Central memory CD8-positive, alpha-beta T cell (primary cell): ENCODE measurements at places on chromosomes 1 and 21.

DNA sequence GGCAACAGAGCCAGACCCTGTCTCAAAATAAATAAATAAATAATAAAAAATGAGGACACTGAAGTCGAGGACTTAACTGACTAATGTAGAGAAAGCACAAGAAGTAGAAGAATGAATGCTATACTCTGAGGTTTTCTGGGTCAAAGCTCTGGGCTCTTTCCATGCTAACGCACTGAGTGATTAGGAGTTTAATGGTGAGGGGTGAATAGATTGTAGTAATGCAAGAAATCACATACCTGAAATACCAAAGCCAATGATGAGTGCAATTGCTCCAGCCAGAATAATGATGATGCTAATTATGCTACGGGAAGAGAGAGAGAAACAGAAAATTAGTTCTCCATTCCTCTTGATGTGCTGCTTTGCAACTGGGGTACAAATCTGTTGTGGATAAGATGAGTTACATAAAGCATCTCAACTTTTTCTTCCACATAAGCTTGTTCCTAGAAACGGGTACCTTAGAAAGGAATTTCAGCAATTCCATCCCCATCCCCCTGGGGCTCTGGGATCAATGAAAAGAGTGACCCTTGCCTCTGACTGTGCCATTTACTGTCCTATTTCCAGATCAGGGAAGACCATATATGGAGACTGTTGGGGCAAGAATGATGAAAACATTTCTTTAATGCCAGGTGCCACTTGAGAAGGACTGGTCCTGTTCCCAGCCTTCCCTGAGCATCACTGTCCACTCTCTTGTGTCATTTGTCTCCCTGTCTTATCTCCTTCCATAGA lies 40.7 kb downstream of the VTCN1 start:
- no peaks in the 10 kb centered on the region for H3K36me3 ChIP-seq
- no peak overlapping the region for H3K27ac ChIP-seq
- H3K4me3 ChIP-seq = no peak overlapping the region
- peaks cover 15% of the 10 kb centered on the region for H3K27me3 ChIP-seq
- no peaks in the 10 kb centered on the region for H3K4me1 ChIP-seq

- H3K27ac ChIP-seq = no peak overlapping the region
- H3K4me3 ChIP-seq = no peak overlapping the region
- H3K27me3 ChIP-seq = peaks cover 16% of the 10 kb centered on the region
- no peaks in the 10 kb centered on the region for H3K4me1 ChIP-seq
- H3K36me3 ChIP-seq = peaks cover 2% of the 10 kb centered on the region
- DNase-seq = no peak
These were observed 9.6 kb upstream of the POU2F1 start for GRCh38 chr1:167210966-167211674.

GRCh38 chr1:91121366-91121765 lies 99.5 kb upstream of the ZNF644 start:
- no peak for DNase-seq
- no peaks in the 10 kb centered on the region for H3K36me3 ChIP-seq
- no peaks in the 10 kb centered on the region for H3K27me3 ChIP-seq
- H3K4me3 ChIP-seq = no peak overlapping the region
- H3K4me1 ChIP-seq = peaks cover 39% of the 10 kb centered on the region

DNA sequence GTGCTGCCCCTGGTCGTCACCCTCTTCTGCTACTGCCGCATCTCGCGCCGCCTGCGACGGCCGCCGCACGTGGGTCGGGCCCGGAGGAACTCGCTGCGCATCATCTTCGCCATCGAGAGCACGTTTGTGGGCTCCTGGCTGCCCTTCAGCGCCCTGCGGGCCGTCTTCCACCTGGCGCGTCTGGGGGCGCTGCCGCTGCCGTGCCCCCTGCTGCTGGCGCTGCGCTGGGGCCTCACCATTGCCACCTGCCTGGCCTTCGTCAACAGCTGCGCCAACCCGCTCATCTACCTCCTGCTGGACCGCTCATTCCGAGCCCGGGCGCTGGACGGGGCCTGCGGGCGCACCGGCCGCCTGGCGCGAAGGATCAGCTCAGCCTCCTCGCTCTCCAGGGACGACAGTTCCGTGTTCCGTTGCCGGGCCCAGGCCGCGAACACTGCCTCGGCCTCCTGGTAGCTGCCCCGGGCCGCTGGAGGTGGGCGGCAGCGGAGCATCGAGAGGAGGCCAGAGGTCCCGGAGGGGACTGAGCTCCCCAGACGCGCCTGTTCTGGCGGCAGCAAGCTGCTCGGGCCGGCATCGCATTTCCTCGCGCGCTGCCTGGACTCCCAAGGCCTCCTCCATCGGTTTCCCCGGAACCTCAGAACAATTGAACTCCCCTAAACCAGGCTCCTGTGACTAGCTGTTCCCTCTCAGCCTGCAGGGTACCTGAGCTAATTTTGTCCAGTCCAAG lies 1.1 kb downstream of the GPR25 start:
- H3K4me1 ChIP-seq = peaks cover 47% of the 10 kb centered on the region
- peaks cover 2% of the 10 kb centered on the region for H3K36me3 ChIP-seq
- H3K4me3 ChIP-seq = peak overlapping the region; percentile 62
- no peak for DNase-seq
- H3K27me3 ChIP-seq = peaks cover 27% of the 10 kb centered on the region
- no peak overlapping the region for H3K27ac ChIP-seq

- H3K27ac ChIP-seq = no peak overlapping the region
- no peak for DNase-seq
- no peak overlapping the region for H3K4me3 ChIP-seq
- peaks cover 8% of the 10 kb centered on the region for H3K27me3 ChIP-seq
- peaks cover 2% of the 10 kb centered on the region for H3K36me3 ChIP-seq
- no peaks in the 10 kb centered on the region for H3K4me1 ChIP-seq
These were observed 8.5 kb downstream of the EPHA2 start for GRCh38 chr1:16147156-16147926.

DNA sequence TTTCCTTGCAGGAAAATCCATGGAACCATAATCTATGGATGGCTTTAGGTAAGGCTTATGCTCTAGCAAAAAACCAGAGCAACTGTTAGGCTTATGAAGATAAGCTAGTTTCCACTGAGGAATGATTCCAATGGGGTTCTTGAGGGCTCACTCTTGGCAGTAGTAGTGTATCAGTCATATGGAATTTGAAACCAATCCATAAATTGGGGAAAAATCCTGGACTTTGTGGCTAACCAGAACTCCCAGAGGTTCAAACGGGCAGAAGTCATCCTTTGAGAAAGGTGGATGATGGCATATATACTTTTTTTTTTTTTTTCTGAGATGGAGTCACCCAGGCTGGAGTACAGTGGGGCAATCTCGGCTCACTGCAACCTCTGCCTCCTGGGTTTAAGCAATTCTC lies 54.2 kb upstream of the ATF3 start:
- peaks cover 2% of the 10 kb centered on the region for H3K36me3 ChIP-seq
- peaks cover 38% of the 10 kb centered on the region for H3K27me3 ChIP-seq
- DNase-seq = no peak
- no peak overlapping the region for H3K27ac ChIP-seq

GRCh38 chr1:51990478-51990965 lies at the start of gene RAB3B:
Gene RAB3B (minus strand): TSS chr1:51990700. CDS start chr1:51977117, 13,583 bp downstream.
- peak within 1 kb of the TSS; percentile 68 for H3K27ac ChIP-seq
- DNase-seq = peak; percentile 52
- peaks cover 8% of the 10 kb centered on the region for H3K36me3 ChIP-seq
- peaks cover 17% of the 10 kb centered on the region for H3K4me1 ChIP-seq
- H3K27me3 ChIP-seq = peaks cover 38% of the 10 kb centered on the region
- peak within 1 kb of the TSS; percentile 85 for H3K4me3 ChIP-seq

GRCh38 chr1:205787287-205787916 lies 12.1 kb upstream of the RAB29 start:
- peaks cover 5% of the 10 kb centered on the region for H3K4me1 ChIP-seq
- peaks cover 1% of the 10 kb centered on the region for H3K36me3 ChIP-seq
- no peak overlapping the region for H3K4me3 ChIP-seq
- H3K27ac ChIP-seq = no peak overlapping the region
- no peaks in the 10 kb centered on the region for H3K27me3 ChIP-seq

GRCh38 chr1:47189844-47190508 lies at the start of gene PDZK1IP1:
Gene PDZK1IP1 (minus strand): TSS chr1:47190036. CDS start chr1:47189932, 104 bp downstream.
- peaks cover 7% of the 10 kb centered on the region for H3K4me1 ChIP-seq
- no peak within 1 kb of the TSS for H3K27ac ChIP-seq
- peaks cover 15% of the 10 kb centered on the region for H3K27me3 ChIP-seq
- peaks cover 2% of the 10 kb centered on the region for H3K36me3 ChIP-seq

- H3K36me3 ChIP-seq = no peaks in the 10 kb centered on the region
- H3K4me3 ChIP-seq = no peak overlapping the region
- H3K27me3 ChIP-seq = no peaks in the 10 kb centered on the region
- no peak for DNase-seq
- H3K27ac ChIP-seq = no peak overlapping the region
These were observed 178.9 kb upstream of the IVNS1ABP start for GRCh38 chr1:185495898-185496297.

- H3K27ac ChIP-seq = no peak overlapping the region
- DNase-seq = no peak
- no peak overlapping the region for H3K4me3 ChIP-seq
- H3K4me1 ChIP-seq = no peaks in the 10 kb centered on the region
These were observed 24.4 kb downstream of the TMCO4 start for GRCh38 chr1:19775317-19775716.

DNA sequence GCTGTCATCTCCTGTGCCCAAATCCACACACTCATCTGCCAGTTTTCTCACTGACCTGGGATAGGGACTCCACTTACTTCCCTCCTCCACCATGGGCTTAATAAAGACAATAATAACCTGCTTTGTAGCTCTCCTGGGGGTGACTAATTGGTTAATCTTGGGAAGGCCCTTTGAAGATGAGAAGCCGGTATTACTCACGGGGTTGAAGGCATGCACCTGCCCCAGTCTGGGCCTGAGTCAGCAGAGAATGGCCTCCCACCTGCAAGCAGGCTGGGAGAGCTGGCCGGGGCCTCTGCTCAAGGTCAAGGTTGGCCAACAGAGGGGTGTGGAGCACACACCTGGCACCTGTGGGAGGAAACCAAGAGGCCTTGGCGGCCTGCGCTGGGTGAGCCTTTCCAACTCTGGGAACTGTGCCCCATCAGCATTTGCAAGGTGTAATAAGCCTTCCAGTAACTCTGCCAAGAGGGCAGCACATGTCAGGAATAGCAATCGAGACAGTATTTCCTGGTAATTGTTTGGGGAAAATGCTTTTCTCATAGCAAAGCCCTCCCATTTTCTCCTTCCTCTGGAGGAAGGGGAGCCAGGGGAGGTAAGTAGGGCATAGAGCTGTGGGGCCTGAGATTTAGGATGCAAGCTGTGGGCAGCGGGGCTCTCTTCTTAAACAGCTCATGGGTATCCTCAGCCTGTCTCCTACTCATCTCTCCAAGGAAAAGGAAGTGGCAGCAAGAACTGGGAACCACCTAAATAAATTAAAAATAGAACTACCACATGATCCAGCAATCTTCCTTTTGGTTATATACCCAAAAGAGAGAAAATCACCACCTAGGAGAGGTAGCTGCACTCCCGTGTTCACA lies 49.0 kb downstream of the TOMM20 start:
- DNase-seq = no peak
- H3K27ac ChIP-seq = peak overlapping the region; percentile 9
- no peaks in the 10 kb centered on the region for H3K27me3 ChIP-seq

GRCh38 chr1:109432336-109432735 lies 6.1 kb upstream of the PSMA5 start:
- H3K27ac ChIP-seq = no peak overlapping the region
- H3K4me1 ChIP-seq = peaks cover 2% of the 10 kb centered on the region
- H3K36me3 ChIP-seq = no peaks in the 10 kb centered on the region
- H3K4me3 ChIP-seq = no peak overlapping the region

DNA sequence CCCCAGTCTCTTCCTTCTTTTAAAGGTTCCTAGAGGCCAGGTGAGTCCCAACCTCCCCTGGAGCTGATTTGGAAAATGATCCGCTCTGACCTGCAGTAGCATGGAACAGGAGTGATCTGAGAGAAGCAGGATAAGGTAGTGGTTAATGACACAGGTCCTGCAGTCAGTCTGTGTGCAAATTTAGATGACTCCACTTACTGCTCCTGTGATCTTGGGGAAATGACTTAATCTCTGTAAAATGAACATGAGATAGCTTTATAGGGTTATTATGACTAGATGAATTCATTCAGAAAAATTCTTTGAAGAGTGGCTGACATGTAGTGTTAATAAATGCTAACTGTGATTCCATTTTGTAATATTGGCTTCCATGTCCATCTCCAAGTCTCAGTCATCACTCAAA lies 374.9 kb upstream of the CAMK1G start:
- no peaks in the 10 kb centered on the region for H3K36me3 ChIP-seq
- H3K27ac ChIP-seq = no peak overlapping the region
- DNase-seq = no peak

- H3K36me3 ChIP-seq = no peaks in the 10 kb centered on the region
- no peak overlapping the region for H3K4me3 ChIP-seq
- H3K27ac ChIP-seq = no peak overlapping the region
- H3K4me1 ChIP-seq = no peaks in the 10 kb centered on the region
- no peak for DNase-seq
These were observed 32.2 kb upstream of the CYP4X1 start for GRCh38 chr1:46991083-46991923.

GRCh38 chr1:151871284-151872030 lies 17.9 kb upstream of the THEM5 start:
- no peak overlapping the region for H3K27ac ChIP-seq
- H3K27me3 ChIP-seq = no peaks in the 10 kb centered on the region
- peaks cover 3% of the 10 kb centered on the region for H3K36me3 ChIP-seq
- no peak for DNase-seq

- no peaks in the 10 kb centered on the region for H3K27me3 ChIP-seq
- no peaks in the 10 kb centered on the region for H3K36me3 ChIP-seq
- H3K27ac ChIP-seq = no peak overlapping the region
- H3K4me3 ChIP-seq = no peak overlapping the region
- DNase-seq = no peak
These were observed 263.1 kb upstream of the CHRM3 start for GRCh38 chr1:239123260-239123659.

GRCh38 chr1:53946252-53947171 lies at the start of gene LRRC42:
Gene LRRC42 (plus strand): TSS chr1:53946350. CDS start chr1:53952000, 5,650 bp downstream.
- no peak for DNase-seq
- H3K36me3 ChIP-seq = peaks cover 9% of the 10 kb centered on the region
- no peaks in the 10 kb centered on the region for H3K27me3 ChIP-seq
- H3K27ac ChIP-seq = peak within 1 kb of the TSS; percentile 88
- H3K4me1 ChIP-seq = peaks cover 40% of the 10 kb centered on the region
- peak within 1 kb of the TSS; percentile 87 for H3K4me3 ChIP-seq

DNA sequence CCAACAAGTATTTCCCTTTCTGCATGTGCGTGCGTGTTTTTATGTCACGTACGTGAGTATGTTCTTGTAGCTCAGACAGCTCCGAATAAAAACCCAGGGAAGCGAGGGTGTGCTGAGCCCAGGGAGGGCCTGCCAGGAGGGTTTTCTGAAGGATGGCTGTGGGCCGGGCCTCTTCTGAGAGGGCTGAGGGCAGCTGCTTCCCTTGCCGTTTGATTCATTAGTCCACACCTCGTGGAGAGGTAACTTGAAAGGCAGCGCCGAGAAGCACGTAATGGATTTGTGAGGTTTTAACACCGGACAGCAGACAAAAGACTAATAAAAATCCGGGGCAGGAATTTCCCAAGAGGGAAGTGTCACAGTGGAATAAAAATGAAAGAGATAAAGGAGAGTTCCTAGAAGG lies 29.5 kb downstream of the CD247 start:
- no peak for DNase-seq
- peak overlapping the region; percentile 63 for H3K4me3 ChIP-seq
- H3K4me1 ChIP-seq = peaks cover 94% of the 10 kb centered on the region

GRCh38 chr1:201717286-201717685 lies 111.7 kb upstream of the IPO9 start:
- H3K27me3 ChIP-seq = peaks cover 13% of the 10 kb centered on the region
- H3K4me1 ChIP-seq = no peaks in the 10 kb centered on the region
- H3K4me3 ChIP-seq = no peak overlapping the region
- no peak overlapping the region for H3K27ac ChIP-seq
- no peak for DNase-seq
